CD8-positive, alpha-beta memory T cell (primary cell): ENCODE measurements at places on chromosomes 3 and 15.

DNA sequence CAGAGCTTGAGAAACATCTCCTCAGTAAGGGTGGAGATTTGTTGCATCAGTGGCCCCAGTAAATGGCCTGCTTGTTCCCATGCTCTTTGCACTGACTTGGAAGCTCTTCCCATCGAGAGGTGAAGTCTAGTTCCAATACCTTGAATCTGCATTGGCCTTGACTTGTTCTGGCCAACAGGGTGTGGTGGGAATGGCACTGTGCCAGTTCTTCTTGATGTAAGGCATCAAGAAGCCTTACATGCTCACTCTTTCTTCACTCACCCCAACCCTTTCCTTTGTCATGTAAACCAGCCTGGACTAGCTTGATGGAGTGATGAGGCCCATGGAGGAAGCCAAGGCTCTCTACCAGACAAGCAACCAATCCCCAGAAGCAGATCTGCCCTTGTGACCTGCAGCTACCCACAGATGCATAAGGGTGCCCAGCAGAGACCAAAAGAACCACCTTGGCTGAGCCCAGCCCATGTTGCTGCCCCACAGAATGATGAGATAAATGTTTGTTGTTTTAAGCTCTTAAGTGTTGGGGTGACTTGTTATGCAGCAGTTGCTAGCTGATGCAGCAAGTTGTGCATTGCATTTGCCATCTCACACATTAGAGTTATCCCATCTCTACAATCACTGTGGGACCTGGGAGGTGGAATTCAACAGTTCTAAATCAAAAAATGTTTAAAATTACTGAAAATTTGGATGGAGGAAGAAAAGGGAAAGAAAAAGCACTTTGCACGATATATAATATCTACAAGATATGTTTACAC is 11.1 kb upstream of the MGLL start:
- no peak for DNase-seq

- DNase-seq = no peak
These were observed 52.9 kb downstream of the RYK start for GRCh38 chr3:134197681-134198261.

- no peak for DNase-seq
These were observed 20.5 kb downstream of the FAM240A start for GRCh38 chr3:46632792-46633191.

- no peak for DNase-seq
These were observed 44.1 kb upstream of the WWTR1 start for GRCh38 chr3:149701977-149702350.

DNA sequence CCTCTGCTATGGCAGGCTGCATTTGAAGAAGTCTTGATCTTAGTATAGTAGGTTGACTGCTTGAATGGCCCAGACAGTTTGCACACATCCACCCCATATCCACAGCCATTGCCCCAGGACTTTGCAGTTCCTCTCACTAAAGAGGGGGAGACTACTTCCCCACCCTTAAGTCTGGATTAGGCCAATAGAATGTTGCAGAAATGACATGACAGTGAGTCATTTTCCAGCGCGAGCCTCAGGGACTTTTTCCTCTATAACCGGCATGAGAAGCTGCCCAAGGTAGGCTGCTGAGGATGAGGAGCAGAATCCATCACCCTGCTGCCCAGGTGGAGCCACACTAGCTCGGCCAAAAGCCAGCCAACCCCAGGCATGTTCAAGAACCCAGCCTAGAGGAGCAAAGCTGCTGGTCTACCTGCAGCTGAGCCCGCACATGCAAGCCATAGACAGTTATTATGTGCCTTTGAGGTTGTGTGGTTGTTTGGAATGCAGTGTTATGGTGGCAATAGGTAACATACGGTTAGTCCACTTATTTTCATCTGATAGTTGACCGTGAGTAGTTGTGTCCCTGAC is 113.9 kb downstream of the TLE3 start:
- DNase-seq = no peak

DNA sequence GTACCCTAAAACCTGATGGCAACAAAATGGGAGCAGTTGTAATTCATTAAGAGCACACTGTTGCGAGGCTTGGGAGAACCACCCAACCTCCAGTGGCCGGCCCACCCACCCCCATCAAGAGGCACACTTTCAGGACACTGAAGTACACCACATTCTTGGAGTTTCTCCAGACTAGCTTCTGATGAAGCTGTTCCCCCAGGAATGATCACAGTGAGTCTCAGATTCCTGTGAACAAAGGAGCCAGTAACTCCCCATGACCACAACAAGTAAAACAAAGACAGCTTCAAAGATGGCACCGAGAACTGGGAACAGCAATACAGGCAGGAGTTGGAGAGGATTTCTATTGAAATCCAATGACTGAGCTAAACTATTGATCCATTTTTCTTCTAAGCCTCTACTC is 126.0 kb downstream of the ST8SIA2 start:
- no peak for DNase-seq

GRCh38 chr3:58260261-58260731 is 22.7 kb downstream of the ABHD6 start:
- DNase-seq = no peak

- DNase-seq = no peak
These were observed 225.4 kb downstream of the SI start for GRCh38 chr3:164852866-164853265.
